ENCODE measurements at places on chromosomes 11 and 22. TPM values are rescaled to one million over a fixed set of nuclear protein-coding genes. Genes with fewer than 3 reads are reported as not detected.

PTGDR2 gene
- 1.1 TPM for total RNA-seq

CSNK2A3 gene
- total RNA-seq = 0.84 TPM

KIF18A gene
- total RNA-seq = 26.6 TPM

MS4A6E gene
- total RNA-seq = not detected

CRYBB2 gene
- total RNA-seq = not detected

GAL gene
- not detected for total RNA-seq

MS4A6A gene
- total RNA-seq = not detected

NAALADL1 gene
- total RNA-seq = 14.8 TPM

PRG2 gene
- total RNA-seq = 0.79 TPM

Data from activated CD8-positive, alpha-beta memory T cell treated with anti-CD3 and anti-CD28 coated beads, Interleukin-2, amount 10 ng/mL, durations not matched to agents 7 days and 5 days (primary cell).